Activated naive CD8-positive, alpha-beta T cell treated with anti-CD3 and anti-CD28 coated beads, Interleukin-2, amount 50 U/mL, for 24 hours (primary cell): ENCODE measurements at places on chromosomes 12 and 14.

DNA sequence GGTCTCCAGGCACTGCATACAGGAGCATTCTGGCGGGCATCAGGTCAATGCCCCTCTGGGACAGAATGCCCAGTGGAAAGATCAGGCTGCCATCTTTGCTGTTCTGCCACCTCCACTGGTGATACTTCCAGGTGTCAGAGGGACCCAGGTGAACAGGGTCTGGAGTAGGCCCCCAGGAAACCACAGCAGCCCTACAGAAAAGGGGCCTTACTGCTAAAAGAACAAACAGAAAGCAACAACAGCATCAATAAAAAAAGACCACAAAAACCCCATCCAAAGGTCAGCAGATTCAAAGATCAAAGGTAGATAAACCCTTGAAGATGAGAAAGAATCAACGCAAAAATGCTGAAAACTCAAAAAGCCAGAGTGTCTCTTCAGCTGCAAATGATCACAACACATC, 15.9 kb downstream of the GLIPR1L1 start:
- DNase-seq, result no peak

- DNase-seq, result no peak
Observed at GRCh38 chr12:83893101-83893500, 1019.5 kb downstream of the SLC6A15 start.

DNA sequence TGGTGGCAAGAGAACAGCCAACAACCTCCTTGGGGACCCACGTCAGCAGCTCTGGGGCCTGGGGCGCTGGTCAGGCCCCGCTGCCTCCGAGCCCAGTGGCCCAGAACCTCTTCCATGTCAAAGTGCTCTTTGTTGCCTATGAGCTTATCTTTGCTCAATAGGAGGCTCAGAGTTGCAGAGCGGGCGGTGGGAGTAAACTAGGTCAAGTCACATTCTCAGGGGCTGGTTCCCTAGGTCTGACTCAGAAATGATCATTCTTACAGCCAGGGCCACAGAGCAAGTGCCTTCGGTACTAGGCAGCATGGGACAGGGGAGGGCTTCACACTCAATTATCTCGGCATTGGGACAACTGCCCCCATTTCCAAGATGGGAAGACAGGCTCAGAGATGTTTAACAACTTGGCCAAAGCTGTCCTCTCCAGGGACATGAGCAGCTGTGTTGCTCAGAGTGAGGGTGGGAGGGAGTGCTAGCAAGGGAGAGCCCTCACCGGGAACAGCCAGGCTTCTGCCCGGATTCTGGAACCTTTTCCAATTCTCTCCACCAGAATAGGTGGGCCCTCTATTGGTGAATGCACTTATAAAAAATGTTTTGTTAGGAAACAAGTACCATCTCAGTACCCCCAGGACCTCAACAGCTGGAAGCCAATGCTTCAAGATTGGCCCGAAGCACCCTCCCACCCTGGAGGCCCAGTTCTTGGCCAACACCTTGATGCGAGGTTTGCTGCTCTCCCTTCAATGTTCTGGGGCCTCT, 11.9 kb downstream of the SLC25A29 start:
- DNase-seq, result no peak

DNA sequence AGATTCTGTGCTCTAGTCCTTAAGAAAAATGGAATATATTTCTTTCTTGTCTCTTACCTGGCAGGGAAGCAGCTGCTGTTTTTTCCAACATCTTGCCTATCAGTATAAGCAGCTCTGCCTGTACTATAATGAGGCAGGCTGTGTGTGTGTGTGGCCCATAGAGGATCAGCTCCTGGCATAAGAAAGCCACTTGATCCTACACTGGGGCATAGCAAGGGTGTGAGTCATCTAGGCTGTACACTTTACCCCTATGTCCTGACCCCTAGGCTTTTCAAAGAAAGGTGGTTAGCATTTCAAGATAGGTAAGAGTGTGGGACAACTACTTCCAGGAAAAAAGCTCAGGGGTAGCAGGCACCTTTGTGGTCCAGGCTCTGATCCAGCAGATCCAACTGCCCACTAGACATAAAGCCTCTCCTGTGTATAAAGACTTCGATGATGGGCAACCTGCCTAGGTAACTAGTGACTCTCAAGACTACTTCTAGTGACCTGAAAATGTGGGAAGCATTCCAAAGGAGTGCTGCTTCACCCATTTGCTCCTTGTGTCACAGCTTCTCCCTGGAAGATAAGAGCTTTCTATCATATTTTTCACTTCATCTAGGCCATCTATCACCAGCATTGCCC, 4.9 kb upstream of the SENP1 start:
- no peak for DNase-seq

- no peak for DNase-seq
Observed at GRCh38 chr14:21264025-21264801, 5.0 kb downstream of the HNRNPC start.
